ENCODE measurements at places on chromosomes 13 and 19.

DNA sequence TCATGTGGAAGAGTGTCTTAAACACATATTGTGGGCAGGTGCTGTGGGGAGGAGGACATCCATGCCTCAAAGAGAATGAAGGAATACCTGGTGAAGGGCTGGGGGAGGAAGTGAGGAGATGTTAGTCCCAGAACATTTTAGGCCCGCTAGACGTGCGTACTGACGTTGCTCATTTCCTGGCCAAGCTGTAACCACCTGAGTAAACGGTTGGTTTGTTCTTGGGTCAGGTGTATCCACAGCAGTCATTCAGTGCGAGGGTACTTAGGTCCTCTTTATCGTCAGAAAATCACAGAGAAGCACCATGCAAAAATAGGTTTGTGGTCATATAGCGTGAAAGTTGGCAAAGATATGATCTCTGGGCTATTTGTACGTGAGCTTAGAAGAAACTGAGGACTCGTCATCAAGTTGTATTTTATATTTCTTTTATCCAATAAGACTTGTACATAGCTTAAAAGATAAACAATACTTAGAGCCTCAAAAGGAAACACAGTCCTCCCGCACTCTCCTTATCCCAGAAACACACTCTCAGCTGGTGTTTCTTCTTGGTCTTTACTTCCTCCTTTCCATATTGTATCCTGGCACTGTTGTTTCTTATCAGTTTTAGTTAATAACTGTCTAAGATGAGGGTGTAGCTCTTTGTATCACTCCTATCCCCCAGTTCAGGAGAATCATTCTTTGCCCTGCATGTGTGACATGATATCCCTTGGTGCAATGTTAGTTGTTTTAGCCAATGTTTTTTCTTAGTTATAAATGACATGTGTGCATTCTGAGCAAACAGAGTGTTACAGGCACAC is 52.0 kb downstream of the ARHGEF7 start:
- DNase-seq: no peak

GRCh38 chr19:48659768-48660167 is 13.0 kb downstream of the NTN5 start:
- DNase-seq: no peak

- DNase-seq: peak; percentile 34
Measured at GRCh38 chr19:49224879-49225278, 67.3 kb downstream of the TRPM4 start.

GRCh38 chr13:109348519-109349258 is 437.7 kb downstream of the IRS2 start:
- DNase-seq: peak; percentile 48

DNA sequence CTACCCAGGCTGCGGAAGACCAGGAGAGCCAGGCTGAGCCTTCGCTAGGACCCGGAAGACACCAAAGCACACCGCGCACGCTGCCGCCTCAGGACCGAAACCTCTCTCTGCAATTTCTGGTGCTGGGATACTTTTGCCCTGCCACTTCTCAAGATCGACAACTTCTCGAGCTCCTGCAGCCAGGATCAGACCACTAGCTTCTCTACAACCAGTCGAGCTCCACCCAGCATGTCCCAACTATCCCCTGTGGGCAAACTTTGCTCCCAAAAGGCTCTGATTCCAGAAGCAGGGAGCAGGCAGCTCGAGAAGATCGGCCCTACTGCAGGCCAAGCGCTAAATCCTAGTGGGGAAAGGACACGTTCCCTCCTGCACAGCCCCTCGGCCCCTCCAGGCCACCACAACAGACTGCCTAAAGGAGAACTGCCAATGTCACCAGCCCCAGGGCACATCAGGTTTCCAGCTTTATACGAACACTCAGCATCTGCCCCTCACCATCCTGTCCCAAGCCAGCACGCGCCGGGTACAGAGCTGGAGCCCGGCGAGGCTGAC is 979 bp downstream of the AKAP8 start:
- peak; percentile 67 for DNase-seq

All from GM03348 (cell line).